ENCODE measurements at places on chromosomes 6 and 20. TPM values are rescaled to one million over a fixed set of nuclear protein-coding genes. Genes with fewer than 3 reads are reported as not detected.

The NR2E1 gene
- not detected for total RNA-seq

DNA sequence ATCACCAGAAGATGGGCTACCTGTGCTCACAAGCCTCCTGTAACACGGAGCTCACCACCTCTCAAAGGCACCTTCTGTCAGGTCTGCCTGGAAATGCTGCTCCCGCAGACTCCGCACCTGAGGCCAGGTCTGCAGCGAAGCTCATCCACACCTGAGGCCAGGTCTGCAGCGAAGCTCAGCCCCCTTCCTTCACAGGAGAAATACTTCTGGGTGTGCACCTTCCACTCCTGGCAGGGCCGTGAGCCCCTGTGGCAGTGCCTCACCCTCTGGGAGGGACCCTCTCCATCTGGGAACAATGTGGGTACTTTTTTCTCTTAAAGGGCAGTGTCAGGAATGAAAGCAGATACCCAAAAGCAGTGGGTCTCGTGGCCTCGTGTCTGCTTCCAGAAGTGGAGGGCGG lies 1.4 kb upstream of the SLCO4A1 start:
- no peak for ATAC-seq

DNA sequence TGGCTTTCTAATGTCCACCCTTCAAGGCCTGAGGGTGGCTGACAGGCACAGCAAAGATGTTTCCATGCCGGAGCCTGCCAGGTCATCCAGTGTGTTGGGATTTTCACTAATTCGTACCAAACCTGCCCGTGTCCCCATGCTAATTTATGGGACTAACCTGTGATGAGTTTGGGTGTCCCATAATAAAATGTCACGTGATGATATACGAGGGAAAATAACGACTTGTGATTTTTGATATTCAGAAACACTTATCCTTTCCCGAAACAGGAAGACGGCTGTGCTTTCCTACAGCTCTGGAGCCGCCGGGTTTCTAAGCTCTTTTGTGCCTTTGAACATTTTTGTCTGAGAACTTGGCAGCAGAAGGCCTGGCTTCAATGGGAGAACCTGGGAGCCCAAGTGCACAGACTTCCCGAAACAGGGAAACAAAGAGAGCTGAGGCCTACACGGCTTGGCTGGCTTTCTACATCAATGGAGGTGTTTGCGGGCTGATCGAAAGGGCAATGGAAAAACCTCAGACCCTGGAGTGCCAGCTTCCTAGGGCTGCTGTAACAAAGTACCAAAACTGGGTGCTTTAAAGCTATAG lies 171.9 kb upstream of the JARID2 start:
- ATAC-seq: no peak

DNA sequence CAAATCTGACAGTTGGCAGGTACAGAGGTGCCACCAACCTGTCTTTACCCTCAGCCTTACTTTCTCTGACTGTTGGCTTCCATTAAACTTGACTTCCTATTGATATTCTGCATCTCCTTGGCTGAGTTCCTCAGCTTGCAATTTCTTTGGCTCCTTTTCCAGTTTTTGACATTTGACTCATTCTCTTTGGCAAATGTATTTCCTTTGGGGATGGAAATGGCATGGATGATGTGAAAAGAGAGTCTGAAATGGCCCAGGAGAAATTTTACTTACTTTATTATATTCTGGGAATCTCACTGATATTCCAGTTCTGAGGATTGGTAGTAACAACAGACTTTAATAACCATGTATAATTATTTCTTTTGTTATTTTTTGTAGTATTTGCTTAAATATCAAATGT lies 255.2 kb downstream of the CD109 start:
- no peak for ATAC-seq

- ATAC-seq: peak; percentile 52
Observed at GRCh38 chr20:46699651-46700359, 9.6 kb upstream of the SLC2A10 start.

- ATAC-seq: no peak
Observed at GRCh38 chr6:103036846-103037245, 1643.3 kb downstream of the GRIK2 start.

DNA sequence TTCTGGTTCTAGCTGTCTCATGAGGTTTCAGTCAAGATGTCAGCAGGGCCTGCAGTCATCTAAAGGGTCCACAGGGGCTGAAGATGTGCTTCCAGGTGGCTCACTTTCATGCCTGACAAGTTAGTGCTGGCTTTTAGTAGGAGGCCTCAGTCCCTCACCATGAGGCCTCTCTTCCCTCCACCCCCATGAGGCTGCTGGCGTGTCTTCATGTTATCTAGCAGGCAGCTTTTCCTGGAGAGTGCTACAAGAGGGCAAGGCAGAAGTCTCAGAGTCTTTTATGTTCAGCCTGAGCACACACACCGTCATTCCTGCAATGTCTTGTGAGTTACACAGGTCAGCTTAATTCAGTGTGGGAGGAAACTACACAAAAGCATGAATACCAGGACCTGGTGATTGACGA lies 769.9 kb downstream of the HDGFL1 start:
- ATAC-seq: no peak

DNA sequence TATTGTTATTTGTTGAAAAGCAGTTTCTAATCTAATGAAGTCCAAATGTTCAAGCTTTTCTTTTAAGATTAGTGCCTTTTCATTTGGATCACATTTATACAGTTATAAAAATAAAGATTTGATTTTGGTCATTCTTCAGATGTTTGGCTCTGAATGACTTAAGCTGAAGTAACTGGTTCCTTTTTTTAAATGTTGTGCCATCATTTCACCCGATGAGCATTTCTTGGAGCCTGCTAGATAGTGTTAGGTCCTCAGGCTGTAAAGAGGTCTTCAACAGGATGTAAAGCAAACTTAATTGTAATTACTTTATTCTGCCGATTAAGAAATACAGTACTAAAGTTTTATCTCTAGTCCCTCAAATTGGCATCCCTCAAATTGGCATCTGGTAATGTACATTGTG lies 41.2 kb upstream of the ASIP start:
- ATAC-seq: no peak
